ENCODE measurements at places on chromosomes 16 and 17.

GRCh38 chr17:65441053-65441605 is 120.3 kb downstream of the AXIN2 start:
- no peak for DNase-seq

DNA sequence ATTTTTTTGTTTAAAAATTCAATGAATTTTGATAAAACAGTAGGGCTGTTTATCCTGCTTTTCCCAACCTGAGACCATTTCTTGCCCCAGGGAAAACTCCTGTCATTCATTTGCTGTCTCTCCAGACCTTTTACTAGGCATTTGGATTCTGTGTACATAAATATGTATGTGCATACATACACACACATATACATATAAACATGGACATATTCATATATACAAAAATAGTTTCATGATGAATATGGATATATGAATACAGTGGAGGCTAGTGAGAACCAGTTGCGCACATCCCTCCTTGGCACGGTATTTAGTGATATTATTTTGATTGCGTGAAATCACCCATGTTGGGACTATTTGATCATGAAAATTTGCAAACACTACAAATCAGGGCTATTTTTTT is 269.9 kb downstream of the BCAS3 start:
- no peak for DNase-seq

- DNase-seq, result no peak
Observed at GRCh38 chr16:69366431-69366830, 14.8 kb upstream of the TMED6 start.

DNA sequence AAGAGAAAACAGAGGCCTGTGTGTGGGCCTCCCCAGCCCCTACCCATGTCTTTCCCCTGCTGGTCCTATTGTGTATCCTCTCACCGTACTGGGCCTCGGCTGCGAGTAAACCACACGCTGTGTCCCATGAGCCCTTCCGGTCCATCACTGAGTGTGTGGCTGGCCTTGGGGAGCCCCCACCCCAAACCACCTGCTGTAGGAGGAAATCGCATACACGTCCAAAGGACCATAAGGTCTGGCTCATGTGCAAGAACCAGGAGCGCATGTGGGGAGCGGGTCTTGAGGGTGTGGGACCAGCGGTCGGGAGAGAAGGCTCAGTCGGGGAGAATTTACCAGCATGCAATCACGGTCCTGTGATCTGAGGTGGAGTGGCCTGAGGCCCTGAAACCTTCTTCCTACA is 38.4 kb upstream of the DNAH17 start:
- no peak for DNase-seq

DNA sequence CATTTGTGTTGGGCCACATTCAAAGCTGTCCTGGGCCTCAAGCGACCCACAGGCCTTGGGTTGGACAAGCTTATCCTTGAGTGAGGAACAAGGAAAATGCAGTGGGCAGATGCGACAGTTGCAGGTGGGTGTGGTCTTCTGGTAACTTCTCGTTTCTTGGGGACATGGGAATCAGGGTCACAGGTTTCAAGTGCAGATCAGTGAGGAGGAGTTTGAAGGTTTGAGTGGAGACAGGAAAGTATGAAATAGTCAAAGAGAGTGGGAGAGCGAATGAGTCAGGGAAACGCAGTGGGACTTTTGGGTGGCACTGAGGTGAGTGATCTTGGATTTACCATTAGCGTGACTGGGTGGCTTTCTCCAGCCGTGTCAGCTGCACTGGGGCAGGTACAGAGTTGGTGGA is 15.4 kb upstream of the CCL22 start:
- no peak for DNase-seq

Data from activated naive CD8-positive, alpha-beta T cell treated with anti-CD3 and anti-CD28 coated beads, Interleukin-2, amount 50 U/mL, for 16 hours (primary cell).